GM12864 (cell line): ENCODE measurements at places on chromosomes 2 and 18.

- DNase-seq, result no peak
Observed at GRCh38 chr2:44136252-44136651, 32.4 kb upstream of the PPM1B start.

DNA sequence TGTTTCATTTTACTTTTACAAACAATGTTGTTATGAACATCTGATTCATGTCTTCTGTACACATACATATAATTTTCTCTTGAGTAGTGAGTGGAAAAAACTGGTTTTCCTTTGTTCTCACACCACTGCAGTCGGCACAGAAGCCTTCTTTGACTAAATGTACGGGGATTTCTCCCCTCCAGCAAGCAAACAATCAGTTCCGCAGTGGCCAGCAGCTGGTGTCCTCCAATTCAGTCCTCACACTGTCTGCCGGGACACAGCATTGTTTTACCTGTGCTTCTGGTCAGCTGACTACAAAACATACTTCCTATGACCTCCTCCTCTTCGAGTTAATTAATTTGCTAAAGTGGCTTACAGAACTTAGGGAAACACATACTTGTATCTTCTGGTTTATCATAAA lies 202.8 kb downstream of the WDR7 start:
- DNase-seq, result no peak

- no peak for DNase-seq
Observed at GRCh38 chr2:48357351-48357750, 172.6 kb upstream of the STON1 start.

DNA sequence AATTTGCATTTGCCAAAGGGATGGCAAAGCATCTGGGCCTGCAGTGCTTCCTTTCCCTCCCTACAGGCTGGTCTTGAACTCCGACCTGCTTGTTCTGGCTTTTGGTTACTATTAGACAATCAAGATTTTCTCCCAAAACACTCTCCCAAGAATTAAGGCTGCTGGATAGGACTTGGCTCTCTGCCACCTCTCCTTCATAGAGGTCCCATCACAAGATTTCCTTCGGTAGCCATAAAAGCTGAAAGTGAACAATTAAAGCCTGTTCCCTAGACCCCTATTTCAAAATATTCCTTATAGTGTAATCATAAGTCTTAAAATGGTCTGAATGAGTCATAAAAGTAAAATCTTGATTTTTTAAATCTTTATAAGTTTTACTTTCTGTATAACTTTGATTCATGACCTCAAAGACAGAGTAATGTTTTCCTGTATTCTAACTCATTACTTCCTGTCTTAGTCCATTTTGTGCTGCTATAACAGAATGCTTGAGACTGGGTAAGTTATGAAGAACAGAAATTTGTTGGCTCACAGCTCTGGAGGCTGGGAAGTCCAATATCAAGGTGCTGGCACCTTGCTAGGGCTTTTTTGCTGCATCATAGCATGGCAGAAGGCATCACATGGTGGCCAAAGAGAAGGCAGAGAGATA lies 37.8 kb upstream of the TNP1 start:
- DNase-seq, result no peak

- DNase-seq, result no peak
Observed at GRCh38 chr2:120436460-120436739, 90.5 kb downstream of the INHBB start.

GRCh38 chr2:65164426-65164891 lies 34.6 kb upstream of the RAB1A start:
- DNase-seq, result no peak

DNA sequence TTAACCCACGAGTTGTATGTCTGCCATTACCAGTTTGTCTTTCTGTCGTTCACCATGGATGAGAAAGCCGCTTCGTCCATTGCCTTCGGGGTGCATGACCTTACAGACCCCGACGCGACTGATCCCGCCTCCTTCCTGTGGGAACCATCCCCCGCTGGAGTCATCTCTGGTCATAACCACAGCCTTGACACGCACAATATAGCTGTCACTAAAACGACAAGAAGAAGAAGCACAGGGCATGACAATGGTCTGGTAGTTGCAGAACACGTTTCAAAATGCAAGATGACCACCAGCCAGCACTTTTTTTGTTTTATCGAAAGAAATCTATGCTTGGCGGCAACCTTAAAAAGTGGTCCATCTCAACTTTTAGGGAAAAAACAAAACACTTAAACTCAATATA lies 87.7 kb downstream of the SPRED2 start:
- no peak for DNase-seq

DNA sequence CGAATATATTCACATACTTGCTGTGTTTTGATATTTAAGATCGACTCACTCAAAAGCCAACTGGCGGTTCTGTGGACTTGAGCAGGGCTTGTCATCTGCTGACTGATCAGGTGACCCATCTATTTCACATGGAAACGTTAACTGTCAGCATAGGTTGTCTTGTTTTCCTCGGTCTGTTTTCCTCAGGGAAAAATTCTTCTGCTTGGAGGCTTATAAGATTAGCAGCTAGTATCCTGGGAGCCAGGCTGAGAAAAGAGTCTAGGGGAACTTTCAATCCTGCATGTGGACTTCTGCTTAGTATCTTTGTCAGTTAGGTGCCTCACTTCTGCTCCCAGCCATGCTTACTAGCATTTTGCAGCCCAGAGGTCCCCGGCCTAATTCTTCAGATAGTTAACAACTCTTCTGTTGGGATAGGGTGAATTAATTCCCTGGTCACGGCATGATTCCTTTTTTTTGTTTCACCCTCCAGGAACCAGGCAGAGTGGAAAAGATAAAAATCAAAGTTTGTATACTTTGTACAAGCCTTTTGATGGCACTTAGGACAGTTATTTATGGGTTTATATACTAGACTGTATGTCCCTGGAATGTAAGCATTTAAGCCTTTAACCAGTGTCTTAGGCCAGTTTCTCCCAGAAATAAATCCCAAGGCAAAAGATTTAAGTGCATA lies 226.0 kb downstream of the GULP1 start:
- DNase-seq, result no peak

DNA sequence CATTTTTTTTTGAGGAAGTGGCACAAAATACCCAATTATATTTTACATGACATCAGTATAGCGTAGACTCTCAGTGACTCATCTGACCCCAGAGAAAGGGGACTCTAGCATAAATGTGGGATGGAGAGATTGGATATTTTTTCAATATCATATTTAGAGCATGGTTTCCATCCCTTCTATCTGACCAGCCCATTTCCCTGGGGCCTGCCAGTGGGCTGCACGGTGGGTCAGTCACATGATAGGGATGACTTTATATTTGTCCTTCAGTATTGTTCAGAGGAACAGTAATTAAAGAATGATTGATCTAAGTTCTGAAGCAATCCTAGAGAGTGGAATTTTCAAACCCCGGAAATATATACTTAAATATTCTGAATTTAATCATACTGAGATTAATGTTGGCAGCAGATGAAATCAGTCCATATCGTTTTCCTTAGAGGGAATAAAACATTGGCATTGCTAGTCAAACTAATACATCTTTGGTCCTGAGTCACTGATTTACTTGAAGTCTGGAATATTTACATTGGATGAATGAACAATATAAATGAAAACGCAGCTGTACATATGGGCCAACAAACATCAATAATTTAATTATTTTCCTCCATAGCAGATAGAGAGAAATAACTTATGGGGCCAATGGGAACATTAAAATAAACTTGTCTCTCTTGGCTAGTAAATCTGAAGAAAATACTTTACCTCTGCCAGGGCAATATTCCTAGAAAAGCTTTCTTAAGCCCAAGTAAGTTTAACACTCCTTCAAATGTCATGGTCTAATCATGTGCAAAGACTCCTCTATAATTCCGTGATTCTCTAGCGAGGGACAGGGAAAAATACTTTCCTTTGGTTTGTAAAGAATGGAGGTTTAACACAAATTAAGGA lies 563.6 kb upstream of the PKDCC start:
- no peak for DNase-seq

DNA sequence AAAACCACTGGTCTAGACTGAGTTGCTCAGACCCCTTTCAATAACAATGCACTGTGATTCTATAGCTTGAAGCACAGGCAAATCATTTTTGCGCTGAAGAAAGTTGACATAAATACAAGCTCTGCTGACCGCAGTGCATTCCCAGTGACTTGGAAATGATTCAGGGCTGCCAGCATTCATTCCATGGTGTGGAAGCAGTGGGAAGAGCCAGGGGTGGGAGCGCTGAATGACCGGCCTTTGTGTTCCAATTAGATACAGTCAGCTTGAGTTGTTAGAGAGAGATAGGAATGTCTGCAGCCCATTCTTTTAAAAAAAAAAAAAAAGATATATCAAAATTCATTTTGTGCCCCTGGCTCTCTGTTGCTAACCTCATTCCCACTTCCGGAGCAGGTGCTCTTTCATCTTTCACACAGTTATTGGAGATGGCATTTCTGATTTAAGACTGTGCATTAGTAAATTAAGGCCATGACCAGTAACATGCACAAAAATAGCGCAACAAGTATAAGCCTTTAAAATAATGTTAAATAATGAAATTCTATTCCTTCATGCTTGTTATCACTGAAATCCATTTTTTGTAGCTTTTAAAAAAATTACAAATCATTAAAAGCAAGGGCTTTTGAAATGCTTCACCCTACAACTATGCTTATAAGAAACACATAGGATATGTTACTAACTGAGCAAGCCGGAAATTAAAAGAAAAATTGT lies 59.4 kb upstream of the CTLA4 start:
- DNase-seq, result no peak

- DNase-seq, result no peak
Observed at GRCh38 chr2:109511168-109511567, 102.6 kb downstream of the SEPTIN10 start.

- no peak for DNase-seq
Observed at GRCh38 chr2:168338292-168338691, 90.9 kb upstream of the STK39 start.

DNA sequence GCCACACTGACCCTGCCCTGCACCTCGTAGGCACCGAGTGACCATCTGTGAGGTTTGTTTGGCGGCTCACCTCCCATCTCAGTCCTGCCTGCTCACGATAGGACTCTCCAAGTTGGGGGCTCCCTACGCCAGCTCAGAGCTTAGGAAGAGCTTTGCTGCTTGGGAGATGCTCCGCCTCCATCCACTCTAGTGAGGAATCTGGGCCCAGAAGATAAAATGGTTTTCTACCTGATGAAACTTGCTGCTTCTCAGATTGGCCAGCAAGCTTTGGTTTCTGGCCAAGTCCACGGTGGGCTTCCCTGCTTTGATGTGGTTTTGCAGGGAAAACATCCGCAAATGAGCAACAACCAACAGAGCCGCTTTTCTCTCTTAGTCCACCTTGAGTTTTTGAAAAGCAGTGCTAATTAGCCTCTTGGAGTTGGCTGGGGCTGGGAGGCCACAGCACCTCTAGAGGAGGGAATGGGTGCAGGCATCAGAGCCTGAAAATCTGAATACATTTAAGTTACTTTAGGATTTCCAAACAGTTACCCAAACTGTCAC lies 42.2 kb downstream of the THNSL2 start:
- no peak for DNase-seq
